ENCODE measurements at places on chromosomes 6 and 20.

GRCh38 chr6:165266191-165266590 lies 43.2 kb downstream of the C6orf118 start:
- no peak for DNase-seq

- DNase-seq, result no peak
Measured at GRCh38 chr20:37989601-37990295, 43.5 kb downstream of the TTI1 start.

- DNase-seq, result no peak
Measured at GRCh38 chr20:46311039-46311650, 2.8 kb upstream of the CDH22 start.

DNA sequence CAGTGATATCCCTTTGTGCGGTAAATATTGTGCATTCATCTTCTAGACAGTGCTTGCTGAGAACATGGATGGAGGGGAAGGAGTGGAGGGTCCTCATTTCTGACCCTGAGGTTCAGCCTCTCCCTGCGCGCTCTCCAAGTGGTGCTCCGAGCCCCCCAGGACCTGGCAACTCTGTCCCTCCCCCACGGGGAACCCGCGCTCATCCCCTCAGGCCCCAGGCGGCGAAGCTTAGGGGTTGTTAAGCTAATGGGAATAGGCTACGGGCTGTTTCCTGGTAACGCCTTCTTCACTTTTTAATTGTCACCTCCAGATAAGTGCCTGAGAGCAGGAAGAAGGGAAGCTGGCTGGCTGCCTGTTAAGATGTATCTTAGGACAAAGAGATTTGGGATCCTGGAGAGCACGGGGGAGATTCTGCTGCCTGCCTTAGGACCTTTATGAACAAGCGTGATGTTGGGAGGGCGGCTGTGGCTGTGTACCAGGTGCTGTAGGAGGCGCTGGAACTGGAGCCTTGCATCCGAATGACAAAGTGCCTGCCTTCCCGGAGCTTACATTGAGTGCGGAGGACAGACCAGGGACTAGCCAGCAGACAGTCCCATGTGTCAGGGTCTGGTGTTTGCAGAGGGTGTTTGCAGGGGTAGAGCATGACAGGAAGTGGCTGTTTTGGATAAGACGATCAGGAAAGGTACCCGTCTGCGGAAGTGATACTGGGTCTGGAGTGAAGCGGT lies 11.7 kb downstream of the TSHZ2 start:
- DNase-seq, result no peak

DNA sequence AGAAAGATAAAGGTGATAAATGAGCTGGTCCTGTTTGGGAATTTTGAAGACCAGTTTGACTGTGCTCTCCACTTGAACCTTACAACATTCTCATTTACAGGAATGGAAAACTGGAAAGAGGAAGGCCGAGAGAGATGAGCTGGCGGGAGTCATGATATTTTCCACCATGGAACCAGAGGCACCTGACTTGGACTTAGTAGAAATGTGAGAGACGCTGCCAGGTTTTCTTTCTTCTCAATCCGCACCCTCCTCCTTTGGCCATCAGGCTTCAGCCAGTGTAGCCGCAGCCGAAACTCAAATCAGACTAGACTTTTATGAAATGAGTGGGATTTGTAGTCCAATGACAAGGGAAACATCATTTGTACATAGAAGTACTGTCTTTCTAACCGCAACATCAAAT lies 54.7 kb upstream of the SYNJ2 start:
- no peak for DNase-seq

DNA sequence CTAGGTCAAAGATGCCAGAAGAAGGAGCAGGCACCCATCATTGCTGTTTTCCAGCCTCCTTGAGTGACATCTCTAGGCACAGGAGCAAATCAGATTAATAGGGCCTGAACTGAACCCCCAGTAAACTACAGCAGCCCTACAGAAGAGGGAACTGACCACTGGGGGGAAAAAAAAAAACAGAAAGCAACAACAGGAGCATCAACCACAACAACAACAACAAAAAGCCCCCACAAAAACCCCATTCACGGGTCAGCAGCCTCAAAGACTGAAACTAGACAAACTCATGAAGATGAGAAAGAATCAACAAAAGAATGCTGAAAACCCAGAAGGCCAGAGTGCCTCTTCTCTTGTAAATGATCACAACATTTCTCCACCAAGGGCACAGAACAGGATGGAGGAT lies 537.4 kb upstream of the BTBD3 start:
- DNase-seq, result no peak

- DNase-seq, result no peak
Measured at GRCh38 chr6:169213814-169214520, 39.7 kb downstream of the THBS2 start.

DNA sequence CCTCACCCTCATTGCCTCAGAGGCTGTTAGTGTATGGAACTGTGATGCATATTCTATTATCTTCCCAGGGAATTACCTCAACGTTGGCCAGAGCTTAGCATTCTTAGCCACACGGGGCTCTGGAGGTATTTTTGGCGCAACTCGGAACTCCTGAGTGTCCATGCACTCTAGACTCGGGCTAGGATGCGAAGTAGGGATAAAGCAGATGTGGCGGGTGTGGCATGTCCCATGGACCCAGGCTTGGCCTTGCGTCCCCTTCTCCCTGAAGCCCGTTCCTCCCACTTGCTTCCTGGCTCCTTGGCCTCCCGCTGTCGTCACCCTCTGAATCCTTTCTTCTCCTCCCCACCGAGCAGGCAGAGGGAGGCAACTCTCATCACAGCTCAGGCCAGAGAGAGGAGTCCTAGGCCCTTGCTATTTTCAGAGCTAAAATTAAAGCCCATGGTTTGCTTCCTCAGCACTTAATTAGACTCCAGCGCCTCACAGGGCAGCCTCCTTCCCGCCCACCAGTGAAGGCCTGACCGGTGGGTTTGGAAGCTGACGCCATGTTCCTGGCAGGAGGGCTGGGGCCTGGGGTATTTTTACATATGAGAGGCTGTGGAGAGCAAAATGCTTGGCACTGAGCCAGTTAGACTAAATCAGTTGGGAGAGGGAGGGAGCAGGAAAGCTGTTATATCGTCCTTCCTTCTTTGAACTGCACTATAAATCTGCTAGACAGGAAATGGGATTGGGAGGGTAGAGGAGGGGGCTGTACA lies 138.7 kb downstream of the FOXO3 start:
- DNase-seq, result no peak

DNA sequence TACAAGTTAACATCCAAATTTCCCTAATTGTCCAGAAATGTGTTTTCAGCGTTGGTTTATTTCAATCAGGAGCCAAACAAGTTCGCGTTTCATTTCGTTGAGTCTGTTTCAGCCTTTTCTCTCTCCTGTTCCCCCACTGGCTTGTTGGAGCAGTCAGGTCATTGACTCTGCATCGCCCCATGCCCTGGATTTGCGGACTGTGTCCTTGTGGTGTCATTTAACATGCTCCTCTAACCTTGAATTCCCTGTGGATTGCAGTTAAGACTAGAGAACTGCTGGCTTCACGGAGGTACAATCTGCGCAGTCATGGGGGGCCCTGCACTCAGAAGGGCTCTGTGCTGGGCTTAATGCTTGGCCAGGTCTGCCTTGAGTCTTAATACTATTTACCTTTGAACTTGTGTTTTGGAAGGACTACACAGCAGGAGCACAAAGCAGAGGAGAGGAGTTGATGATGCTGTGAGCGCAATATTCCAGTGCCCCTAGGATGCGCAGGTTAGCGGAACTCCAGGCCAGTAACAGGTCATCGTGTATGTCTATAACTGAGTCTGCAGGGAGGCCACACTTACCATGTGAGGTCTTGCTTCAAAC lies 5.5 kb upstream of the TBC1D32 start:
- no peak for DNase-seq

GRCh38 chr6:106736502-106736901 lies 107.1 kb downstream of the QRSL1 start:
- no peak for DNase-seq

DNA sequence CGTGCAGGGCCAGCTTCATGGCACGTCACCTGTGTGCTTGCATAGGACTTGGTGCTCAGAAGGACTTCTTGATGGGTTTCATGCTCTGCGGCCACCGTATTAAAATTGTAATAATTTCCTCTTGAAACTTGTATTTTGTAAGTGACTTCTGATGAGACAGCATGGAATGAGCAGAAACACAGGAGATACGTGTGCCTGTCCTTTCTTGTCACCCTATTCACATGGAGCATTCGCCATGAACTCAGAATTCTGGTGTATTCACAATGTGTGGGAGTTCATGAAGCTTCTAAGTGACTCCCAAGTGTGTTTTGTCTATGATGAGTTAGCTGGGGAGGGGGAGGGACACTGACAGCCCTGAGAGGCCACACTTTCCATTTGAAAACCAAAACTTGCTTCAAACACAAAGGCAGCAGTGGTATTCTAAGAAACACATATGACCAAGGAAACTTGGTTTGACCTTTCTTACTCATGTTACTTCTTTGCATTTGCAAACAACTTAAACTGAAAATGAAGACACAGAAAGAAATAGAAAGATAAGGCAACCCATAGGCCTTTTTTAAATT lies 92.1 kb upstream of the NEDD9 start:
- no peak for DNase-seq

- no peak for DNase-seq
Measured at GRCh38 chr20:31594558-31595379, 10.3 kb upstream of the ID1 start.

- DNase-seq, result no peak
Measured at GRCh38 chr6:116812051-116812650, 16.7 kb downstream of the GPRC6A start.

- no peak for DNase-seq
Measured at GRCh38 chr20:56595746-56596475, 33.2 kb upstream of the TFAP2C start.

DNA sequence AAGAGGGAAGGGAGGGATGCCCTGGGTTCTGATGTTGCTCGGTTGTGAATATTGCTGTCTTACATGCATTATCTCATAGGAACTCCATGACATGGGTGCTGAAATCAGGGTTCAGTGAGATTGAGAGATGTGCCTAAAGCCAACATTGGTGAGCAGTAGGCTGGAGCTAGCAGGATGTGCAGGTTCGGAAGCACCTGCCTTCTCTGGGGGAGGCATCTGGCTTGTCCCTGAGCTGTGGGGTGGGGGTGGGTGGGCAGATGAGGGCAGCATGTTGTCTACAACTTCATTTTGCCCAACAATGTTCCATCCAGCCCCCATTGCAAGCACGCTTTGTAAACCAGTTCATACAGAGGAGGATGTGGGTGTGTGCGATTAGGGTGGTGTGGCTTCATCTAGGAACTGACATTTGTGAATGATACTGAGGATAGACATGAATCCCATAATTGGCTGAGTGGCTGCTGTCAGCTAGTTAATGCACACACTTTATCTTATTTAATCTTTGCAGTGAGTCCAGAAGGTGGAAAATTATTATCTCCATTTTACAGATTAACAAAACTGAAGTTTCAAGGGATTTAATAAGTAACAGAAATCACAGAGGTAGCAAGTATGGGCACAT lies 119.4 kb downstream of the SYNDIG1 start:
- DNase-seq, result no peak

- no peak for DNase-seq
Measured at GRCh38 chr6:92259171-92259570, 1160.2 kb downstream of the EPHA7 start.

- no peak for DNase-seq
Measured at GRCh38 chr6:45478240-45478639, 100.5 kb upstream of the SUPT3H start.

DNA sequence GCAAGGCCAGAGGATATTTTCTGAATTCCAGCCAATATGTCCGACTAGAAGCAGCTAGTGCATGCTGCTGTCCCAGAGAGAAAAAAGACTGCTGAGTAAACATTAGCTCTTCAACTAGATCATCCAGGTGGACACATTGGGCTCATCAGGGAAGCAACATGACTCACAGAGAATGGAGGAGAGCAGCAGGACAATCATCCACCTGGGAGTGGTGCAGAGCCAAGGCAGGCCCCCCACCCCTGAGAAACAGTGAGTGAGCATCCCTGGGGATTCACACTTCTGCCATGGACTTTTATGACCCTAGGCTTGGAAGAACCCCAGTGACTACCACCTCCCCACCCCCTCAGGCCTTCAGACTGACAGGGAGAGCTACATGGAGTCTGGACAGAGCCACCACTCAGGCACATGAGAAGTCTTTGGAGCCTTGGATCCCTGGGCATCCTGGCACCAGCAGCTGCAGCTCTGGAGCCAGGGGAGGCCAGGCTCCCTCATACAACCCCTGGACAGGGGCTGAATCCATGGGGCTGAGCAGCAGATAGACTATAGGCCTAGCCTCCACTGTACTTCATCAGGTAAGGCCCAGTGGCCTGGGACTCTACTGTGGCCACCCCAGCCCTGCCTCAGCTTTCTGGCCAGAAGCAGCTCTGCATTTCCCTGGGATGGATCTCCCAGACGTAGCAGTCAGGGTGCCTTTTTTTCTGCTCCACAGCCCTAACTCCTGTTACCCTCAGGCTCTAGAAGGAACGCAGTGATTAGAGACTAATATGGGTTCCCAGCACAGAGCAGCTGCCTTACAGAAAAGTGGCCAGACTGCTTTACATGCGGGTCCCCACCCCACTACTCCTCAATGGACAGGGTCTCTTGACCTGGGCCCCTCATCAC lies 82.9 kb upstream of the RNF217 start:
- DNase-seq, result no peak

GRCh38 chr6:137291441-137291840 lies 72.3 kb upstream of the IFNGR1 start:
- no peak for DNase-seq

DNA sequence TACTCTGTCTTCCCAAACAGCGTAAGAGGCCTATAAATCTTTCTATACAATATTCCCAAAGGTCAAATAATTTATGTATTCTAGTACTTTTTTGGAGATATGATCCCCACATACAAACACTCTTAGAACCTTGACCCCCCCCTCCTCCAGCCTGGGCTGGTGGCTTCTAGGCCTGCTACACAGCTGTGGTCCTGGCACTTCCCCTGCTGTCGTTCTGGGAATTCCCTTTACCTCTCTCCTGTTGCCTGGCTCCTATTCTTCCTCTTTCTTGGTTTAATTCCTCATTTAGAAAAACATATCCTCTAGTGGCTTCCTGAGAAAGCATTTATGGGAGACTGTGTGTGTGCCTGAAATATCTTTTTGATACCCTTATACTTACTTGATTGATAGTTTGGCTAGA lies 4.1 kb upstream of the TXLNB start:
- no peak for DNase-seq

DNA sequence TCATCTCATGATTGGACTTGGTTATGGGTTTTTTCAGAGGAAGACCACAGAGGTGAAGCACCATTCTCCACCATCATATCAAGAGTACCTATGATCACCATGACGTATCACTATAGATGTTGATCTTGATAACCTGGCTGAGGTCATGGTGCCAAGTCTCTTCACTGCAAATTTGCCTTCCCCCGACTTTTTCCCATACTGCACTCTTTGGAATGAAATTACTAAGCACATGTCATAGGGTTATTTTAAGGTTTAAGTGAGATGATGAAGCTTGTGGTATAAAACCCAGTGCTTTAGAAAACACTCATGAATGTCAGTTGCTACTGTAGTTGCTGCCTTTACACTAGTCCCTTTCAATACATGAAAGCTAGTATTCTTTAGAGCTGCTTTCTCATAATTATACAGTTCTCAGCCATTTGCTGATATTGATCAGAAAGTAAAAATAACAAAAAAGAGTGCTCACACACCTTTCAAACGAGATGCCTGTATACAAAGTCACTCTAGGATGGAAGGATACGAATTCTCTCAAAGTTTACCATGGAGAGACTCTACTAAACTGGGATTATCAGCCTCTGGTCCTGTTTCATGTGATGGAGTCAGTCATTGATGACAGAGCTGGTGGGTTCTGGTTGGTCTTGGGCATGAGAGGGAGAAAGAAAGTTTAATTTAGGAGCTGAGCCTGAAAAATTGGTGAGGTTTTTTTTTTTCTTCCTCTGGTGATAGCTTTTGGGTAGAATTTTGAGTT lies 228.1 kb downstream of the PRL start:
- no peak for DNase-seq

Data from thoracic aorta (tissue), 2 donors.